ENCODE measurements at places on chromosomes 2 and 18.

- no peak for DNase-seq
Measured at GRCh38 chr2:48098539-48098938, 192.2 kb upstream of the FBXO11 start.

GRCh38 chr2:231743376-231744116, 35.2 kb downstream of the PTMA start:
- no peak for DNase-seq

- no peak for DNase-seq
Measured at GRCh38 chr2:23492337-23492675, 107.3 kb downstream of the KLHL29 start.

- DNase-seq: no peak
Measured at GRCh38 chr18:45353530-45353929, 261.7 kb upstream of the SLC14A2 start.

DNA sequence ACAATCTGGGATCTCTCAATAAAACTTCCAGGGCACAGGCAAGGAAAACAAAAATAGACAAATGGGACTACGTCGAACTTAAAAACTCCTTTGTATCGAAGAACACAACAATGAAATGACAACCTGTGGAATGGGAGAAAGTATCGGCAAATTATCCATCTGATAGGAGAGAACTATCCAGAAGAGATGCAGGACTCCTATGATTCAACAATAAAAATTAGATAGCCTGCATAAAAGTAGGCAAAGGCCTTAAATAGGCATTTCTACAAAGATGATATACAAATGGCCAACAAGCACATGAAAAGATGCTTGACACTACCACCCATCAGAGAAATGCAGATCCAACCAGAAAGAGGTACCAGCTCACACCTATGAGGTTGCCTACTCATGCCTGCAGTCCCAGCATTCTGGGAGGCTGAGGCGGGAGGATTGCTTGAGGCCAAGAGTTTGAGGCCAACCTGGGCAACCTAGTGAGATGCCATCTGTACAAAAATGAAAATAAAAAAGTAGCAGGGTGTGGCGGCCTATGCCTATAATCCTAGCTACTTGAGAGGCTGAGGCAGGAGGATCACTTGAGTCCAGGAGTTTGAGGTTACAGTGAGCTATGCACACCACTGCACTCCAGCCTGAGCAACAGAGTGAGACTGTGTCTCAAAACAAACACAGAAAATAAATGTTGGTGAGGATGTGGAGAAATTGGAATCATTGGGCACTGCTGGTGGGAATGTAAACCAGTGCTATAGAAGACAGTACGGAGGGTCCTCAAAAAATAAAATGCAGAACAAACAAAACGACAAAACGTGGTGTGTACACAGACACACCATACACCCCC, 21.6 kb downstream of the TWIST2 start:
- DNase-seq: no peak

GRCh38 chr2:97963880-97964279, 31.9 kb downstream of the TMEM131 start:
- DNase-seq: no peak

- DNase-seq: no peak
Measured at GRCh38 chr2:191270306-191271161, 25.3 kb downstream of the MYO1B start.

GRCh38 chr2:121324601-121325000, 39.6 kb upstream of the TFCP2L1 start:
- DNase-seq: no peak

- no peak for DNase-seq
Measured at GRCh38 chr18:50610349-50610748, 50.5 kb downstream of the MAPK4 start.

GRCh38 chr2:64356906-64357305, 97.1 kb upstream of the LGALSL start:
- DNase-seq: no peak

DNA sequence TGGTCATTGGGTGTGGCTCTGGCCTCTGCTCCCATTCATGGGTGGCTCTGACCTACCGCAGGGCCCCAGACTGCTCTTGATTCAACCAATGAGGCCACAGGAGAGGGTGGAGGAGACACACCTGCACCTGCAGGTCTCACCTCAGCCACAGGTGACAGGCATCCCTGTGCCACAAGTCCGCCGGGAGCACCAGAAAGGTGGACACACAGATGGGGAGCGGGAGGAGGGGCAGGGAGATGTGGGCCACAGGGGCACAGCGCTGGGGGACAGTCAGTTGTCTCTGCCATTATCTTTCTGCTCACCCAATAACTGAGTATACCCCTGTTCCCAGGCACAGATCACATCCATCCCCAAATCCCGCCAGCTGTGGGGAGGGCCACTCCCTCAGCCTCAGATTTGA, 189.1 kb upstream of the SALL3 start:
- DNase-seq: no peak

DNA sequence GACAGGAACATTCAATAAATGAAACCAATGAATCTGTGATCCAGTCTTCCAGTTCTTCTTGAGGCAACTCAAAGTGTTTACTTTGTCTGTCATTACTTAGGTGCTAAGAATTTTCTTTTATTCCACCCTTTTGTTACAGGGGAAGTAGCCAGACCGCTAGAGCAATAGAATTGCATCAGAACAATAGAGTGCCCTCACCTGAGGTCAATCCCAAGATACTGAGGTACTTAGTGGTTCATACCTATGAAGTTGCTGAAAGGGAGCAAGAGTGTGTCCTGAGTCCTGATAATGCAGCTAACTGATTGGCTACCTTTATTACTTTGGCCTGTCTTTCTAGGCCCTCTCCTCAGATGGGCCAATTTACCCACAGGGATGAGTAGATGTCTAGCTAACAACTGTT, 359.4 kb upstream of the KCNH7 start:
- no peak for DNase-seq

GRCh38 chr2:175834477-175834876, 167.6 kb downstream of the LNPK start:
- DNase-seq: peak; percentile 95

DNA sequence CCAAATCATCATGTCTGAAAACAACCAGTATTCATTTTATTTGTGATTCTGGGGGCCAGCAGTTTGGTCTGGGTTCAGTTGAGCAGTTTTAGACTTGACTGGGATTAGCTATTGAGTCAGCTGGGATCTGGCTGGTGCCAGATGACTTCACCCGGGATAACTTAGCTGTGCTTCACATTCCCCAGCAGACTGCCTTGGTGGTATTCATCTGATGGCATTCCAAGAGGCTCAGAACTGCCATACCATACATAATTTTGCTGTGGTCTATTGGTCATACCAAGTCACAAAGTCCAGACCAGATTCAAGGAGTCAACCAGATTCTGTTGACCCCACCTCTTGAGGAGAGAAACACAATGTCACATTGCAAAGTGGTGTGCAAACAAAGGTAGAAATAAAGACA, 7.8 kb upstream of the FSHR start:
- no peak for DNase-seq

DNA sequence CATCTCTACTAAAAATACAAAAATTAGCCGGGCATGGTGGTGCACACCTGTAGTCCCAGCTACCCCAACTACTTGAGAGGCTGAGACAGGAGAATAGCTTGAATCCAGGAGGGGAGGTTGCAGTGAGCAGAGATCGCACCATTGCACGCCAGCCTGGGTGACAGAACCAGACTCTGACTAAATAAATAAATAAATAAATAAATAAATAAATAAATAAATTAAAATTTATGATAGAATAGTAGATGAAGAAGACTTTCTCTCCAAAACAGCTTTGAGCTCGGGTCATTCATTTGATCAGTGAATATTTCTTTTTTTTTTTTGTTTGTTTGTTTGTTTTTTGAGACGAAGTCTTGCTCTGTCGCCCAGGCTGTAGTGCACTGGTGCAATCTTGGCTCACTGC, 17.6 kb upstream of the MTA3 start:
- no peak for DNase-seq

GRCh38 chr18:48074929-48075706, 144.7 kb upstream of the SMAD2 start:
- DNase-seq: no peak

GRCh38 chr2:26273501-26273900, 28.8 kb downstream of the HADHB start:
- DNase-seq: no peak

DNA sequence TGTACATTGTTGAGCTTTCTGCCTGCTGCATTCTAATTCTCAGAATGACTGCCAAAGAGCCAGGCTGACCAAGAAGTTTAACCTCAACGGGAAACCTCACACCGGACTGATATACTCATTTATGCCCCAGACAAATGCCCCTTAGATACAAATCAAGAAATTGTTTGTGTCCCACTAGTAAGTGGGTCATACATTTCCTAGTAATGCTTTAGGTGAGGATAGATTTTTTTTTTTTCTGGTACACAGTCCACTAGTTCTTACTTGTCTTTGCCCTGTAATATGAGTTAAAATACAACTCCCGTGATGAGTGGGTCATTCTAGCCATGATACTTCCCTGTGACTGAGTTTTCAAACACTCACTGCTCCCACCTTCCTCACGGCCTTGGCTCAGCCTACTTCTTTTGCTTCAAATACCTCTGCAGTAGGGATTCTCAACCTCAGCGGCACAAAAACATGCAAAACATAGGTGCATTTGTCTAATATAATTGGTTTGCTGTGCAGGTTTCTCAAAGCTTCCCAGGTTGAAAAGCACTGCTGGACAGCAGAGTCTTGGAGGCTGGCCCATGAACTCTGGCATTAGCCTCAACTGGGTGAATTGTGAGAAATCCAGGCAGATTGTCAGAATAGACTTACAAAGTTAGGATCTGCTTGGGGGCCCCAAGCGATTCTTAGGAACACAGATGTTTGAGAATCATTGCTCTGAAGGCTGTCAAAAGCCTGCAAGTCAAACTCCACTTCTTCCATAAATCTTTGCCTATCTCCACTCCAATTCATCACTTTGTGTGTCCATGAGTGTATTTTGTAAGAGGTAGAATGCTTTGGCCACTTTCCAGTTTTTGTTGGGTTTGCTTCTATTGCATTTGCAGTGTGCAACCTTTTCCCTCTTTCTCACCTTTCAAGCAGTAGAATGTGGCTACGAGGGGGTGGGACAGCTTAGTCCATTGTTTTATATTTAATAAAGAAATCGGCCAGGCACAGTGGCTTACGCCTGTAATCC, 35.5 kb downstream of the TGIF1 start:
- no peak for DNase-seq

DNA sequence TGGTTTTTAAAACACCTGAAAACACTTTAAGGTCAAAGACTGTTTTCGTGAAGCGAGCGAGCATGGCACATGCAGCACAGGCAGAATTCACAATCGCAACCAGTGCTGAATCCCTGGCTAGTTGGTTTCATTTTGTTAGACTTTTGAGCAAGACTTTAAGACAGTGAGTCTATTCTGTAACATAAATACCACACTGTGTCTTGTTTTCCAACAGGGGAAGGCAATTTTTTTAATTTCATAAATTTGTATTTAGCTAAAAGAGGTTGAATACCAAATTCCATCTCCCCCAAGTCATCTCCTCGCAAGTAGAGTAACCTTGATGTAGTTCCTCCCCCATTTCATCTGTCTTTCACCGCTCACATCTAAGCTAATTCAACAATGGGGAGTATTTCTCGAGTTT, 1.4 kb downstream of the CERKL start:
- DNase-seq: no peak

GRCh38 chr18:59898609-59899297, 1.0 kb upstream of the PMAIP1 start:
- no peak for DNase-seq

DNA sequence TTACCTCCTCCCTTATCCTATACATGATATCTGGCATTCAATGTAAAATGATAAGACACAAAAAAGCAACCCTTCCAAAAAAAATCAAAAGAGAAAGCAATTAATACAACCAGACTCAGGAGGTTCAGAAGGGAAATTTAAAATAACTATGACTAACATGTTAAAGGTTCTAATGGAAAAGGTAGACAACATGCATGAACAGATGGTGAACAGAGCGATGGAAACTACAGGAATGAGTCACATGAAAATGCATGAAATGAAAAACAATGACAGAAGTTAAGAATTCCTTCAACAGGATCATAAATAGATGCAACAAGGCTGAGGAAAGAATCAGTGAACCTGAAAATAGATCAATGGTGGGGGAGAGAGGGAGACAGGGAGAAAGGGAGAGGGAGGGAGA, 26.1 kb upstream of the ERCC3 start:
- no peak for DNase-seq

DNA sequence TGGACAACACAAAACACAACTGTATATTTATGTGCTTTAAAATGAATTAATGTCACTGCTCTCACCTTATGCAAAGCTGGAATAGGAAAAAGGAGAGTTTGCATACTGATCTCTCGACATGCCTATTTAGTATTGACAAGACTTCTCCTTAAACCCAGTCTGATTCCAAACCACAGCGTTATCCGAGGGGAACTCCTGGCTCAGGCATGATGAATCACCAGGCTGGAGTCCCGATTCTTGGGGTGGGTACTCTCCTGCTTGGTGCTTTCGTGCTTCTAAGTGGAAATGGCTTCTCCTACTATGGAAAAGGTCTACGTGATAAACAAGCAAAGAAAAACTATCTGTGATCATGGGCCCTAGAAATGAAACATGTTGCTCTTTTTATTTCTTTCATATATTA, 88.9 kb upstream of the SLC35G4 start:
- DNase-seq: no peak

DNA sequence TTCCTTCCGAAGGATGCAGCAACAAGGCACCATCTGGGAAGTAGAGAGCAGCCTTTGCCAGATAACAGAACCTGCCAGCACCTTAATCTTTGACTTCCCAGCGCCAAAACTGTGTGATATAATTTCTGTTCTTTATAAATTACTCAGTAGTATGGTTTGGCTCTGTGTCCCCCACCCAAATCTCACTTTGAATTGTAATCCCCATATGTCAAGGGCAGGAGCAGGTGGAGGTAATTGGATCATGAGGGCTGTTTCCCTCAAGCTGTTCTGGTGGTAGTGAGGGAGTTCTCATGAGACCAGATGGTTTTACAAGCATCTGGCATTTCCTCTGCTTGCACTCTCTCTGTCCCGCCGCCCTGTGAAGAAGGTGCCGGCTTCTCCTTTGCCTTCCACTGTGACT, 899.9 kb downstream of the TRIB2 start:
- DNase-seq: peak; percentile 57

- no peak for DNase-seq
Measured at GRCh38 chr2:102514061-102514785, 41.2 kb downstream of the SLC9A4 start.

GRCh38 chr18:6310714-6311113, 104.0 kb downstream of the L3MBTL4 start:
- DNase-seq: no peak

DNA sequence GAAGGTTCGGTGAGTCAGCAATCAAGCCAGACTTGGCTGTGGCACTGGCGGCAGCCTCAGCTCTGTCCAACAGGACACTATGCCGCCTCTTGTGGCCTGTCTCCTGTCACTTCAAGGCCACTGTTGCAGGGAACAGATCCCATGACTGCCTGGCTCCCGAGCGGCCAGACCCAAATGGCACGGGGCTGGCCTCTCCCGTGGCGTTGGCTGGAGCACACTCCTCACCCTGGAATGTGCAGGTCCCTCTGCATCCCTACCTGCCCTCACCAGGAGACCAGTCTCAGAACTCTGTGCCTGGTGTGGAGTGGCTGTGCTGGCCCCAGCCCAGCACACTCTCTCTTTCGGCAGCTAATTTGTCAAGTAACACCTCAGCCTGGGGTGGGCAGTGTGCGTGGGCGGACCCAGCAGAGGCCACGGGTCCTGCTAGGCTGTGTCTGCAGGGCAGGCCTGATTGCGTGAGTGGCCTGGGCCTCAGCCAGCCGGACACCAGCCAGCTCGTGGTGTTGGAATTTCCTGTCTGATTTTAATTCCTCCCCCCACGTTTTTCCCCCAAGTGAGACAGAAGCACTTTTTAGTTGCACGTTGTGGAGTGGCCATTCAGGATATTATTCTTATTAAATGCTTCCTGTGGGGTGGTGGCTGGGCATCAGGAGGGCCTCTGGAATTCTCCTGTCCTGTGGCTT, 179.3 kb downstream of the GLI2 start:
- DNase-seq: peak; percentile 50

All from spinal cord (tissue), 10 donors.